ENCODE measurements at places on chromosomes 2 and 18.

- no peak for DNase-seq
Measured at GRCh38 chr2:65043001-65043400, 13.2 kb upstream of the CEP68 start.

DNA sequence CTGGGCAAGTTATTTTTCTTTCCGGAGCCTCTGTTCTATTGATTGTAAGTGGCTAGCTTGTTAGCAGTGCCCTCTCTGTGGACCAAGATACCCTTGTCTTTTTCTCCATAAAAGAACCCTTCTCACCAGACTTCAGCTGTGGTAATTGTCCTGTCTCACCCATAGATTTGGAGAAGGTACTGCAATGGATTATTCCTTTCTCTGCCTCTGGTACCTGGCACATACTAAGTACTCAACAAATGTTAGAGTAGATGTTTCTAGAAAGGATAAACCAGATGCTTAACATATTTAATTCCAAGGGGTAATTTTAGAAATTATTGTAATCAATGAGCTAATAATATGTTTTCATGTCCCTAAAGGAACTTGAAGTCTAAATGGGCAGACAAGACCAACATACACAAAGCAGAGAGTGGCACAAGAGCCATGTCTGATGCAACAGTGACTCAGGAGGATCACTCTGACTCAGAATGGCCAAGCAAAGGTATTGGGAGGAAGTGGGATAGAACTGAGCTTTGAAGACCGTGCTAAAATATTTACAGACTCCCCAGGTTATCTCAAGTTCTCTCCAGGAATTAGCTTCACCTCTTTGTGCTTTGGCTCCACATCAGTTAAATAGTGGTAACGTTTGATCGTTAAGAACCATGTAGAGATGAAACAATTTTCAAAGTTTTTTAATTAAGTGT lies 129.7 kb upstream of the OSR1 start:
- DNase-seq = no peak

DNA sequence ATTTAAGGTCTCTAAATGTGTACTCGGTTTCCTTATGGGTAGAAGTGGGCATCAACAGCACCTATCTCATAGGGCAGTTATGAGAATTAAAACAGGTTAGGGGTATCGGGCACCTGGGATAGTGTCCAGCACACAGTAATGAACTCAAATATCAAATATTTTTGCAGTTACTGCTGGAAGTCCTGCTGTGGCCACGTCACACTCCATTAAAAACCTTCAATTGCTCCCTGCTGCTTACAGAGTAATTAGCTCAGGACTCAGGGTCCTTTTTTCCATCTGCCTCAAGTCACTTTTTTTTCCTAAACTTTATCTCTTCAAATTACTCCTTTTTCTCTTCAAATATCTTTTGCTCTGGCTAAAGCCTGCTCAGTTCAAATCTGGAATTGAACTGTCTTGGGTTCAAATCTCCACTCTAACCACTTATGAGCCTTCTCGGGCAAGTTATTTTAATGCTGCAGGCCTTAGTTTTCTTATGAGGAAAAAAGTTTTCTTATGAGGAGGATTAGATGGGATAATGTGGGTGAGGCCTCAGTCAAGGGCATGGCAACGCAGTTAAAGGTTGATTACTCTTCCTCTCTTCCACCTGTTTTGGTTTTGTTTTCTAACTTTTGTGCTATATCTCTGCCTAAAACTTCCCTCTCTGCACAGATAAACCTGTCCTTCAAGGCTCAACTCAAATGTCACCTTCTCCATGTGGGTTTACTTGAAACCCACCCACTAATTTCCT lies 36.6 kb downstream of the SPRED2 start:
- no peak for DNase-seq

GRCh38 chr2:20634507-20635112 lies 16.3 kb downstream of the HS1BP3 start:
- no peak for DNase-seq

DNA sequence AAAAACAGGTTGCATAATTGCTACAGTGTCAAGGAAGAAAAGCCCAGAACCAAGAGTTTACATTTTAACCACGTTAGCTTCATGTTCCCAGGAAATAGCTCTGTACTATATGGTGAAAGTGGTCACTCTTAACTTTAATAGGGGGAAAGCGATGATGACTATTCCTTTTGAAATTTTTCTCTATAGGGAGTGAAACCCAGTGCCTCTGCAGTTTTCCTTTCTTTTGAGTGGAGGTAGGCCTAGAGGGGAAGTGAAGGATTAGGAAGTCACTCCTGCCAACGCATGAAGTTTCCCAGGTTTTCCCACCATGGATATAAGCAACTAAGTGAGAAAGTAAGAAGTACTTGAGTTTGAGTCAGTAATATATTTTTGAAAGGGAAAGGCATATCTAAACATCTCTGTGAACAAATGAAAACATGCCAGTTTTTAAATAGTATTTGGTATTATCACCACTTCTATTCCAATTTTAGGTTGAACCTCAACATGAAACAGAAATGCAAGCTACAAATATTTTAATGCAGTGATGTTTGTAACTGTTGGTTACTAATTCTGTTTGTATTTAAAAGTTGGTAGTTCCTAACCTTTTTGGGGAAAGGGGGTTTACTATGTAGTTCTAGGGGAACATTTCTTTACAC lies 91.9 kb downstream of the VRK2 start:
- no peak for DNase-seq

DNA sequence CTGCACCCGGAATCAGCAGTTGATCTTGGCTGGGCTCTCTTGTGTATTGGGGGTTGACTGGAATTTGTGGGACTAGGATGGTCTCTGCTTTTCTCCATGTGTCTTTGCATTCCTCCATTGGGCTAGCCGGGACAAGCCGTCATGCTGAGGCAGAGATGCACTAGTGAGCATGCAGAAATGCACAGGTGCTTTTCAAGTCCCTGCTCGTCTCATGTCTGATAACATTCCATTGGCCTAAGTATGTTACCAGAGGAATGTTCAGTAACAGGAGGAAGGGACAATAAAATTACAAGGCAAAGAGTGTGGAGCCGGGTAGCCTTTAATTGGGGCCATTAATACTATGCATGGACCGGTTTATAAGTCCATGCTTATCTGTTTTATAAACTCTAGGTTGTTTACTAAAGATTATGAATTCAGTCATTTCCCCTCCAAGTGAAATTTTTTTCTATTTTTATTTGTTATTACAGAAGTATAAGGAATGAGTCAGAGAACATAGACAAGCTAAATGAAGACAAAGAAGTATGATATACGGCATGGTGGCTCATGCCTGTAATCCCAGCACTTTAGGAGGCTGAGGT lies 24.4 kb upstream of the AAK1 start:
- no peak for DNase-seq

GRCh38 chr2:32741575-32741974 lies 113.7 kb downstream of the TTC27 start:
- DNase-seq = no peak

GRCh38 chr2:222998459-222998858 lies 53.5 kb upstream of the KCNE4 start:
- DNase-seq = no peak

- DNase-seq = no peak
Measured at GRCh38 chr2:164589522-164589921, 31.8 kb downstream of the GRB14 start.
